Foreskin keratinocyte (primary cell): ENCODE measurements at places on chromosomes 2 and 18. TPM values are rescaled to one million over a fixed set of nuclear protein-coding genes. Genes with fewer than 3 reads are reported as not detected.

The LAMA1 gene
- 1.5 and 7.5 TPM in 2 replicates for total RNA-seq

The ERICH2 gene
- 1.3 and 2.5 TPM in 2 replicates for total RNA-seq

The PRR30 gene
- not detected in 2 replicates for total RNA-seq

The KCNIP3 gene
- 6.4 and 9.0 TPM in 2 replicates for total RNA-seq

The HJURP gene
- 40.1 and 45.8 TPM in 2 replicates for total RNA-seq

The ZNF521 gene
- total RNA-seq: 0.10 TPM in 1 of 2 replicates, not detected in the other

The TEKT4 gene
- not detected in 2 replicates for total RNA-seq

The TMEM169 gene
- total RNA-seq: 0.11 TPM in 1 of 2 replicates, not detected in the other

The CCDC74A gene
- total RNA-seq: 11.7 and 13.3 TPM in 2 replicates

The CYBRD1 gene
- 27.5 and 33.0 TPM in 2 replicates for total RNA-seq

The RAPGEF4 gene
- 1.1 and 1.3 TPM in 2 replicates for total RNA-seq

The ICOS gene
- total RNA-seq: not detected in 2 replicates

The MYCN gene
- 0.10 TPM in 1 of 2 replicates, not detected in the other for total RNA-seq

The GPR17 gene
- total RNA-seq: not detected in 2 replicates

The RBM43 gene
- total RNA-seq: 1.3 and 1.5 TPM in 2 replicates

The ZNF407 gene
- total RNA-seq: 6.8 and 6.9 TPM in 2 replicates

The GPC1 gene
- 116 and 121 TPM in 2 replicates for total RNA-seq

The GNAL gene
- 1.3 and 4.4 TPM in 2 replicates for total RNA-seq

The CCDC138 gene
- 7.9 and 9.0 TPM in 2 replicates for total RNA-seq

The UNC50 gene
- 36.2 and 38.5 TPM in 2 replicates for total RNA-seq

The MATN3 gene
- total RNA-seq: 2.2 and 4.3 TPM in 2 replicates

The ABCG8 gene
- not detected in 2 replicates for total RNA-seq

The CNRIP1 gene
- 0.11 TPM in 1 of 2 replicates, not detected in the other for total RNA-seq

The RTP5 gene
- total RNA-seq: not detected in 2 replicates

The KCNJ3 gene
- total RNA-seq: not detected in 2 replicates

The LRP1B gene
- 0.10 TPM in 1 of 2 replicates, not detected in the other for total RNA-seq

The WNT10A gene
- total RNA-seq: 2.8 and 3.5 TPM in 2 replicates

The SCYGR4 gene
- total RNA-seq: not detected in 2 replicates

The CRYGC gene
- total RNA-seq: not detected in 2 replicates

The SIX3 gene
- total RNA-seq: not detected in 2 replicates

The EFEMP1 gene
- 109 and 182 TPM in 2 replicates for total RNA-seq

The KRTCAP3 gene
- total RNA-seq: 37.1 and 40.2 TPM in 2 replicates

The CFAP210 gene
- total RNA-seq: not detected in 2 replicates

The DTNA gene
- 0.25 and 0.48 TPM in 2 replicates for total RNA-seq
